Panc1 (cell line): ENCODE measurements at places on chromosomes 3 and 15.
A peak's percentile ranks its signal among the peaks of the same experiment; 100 is the strongest.

DNA sequence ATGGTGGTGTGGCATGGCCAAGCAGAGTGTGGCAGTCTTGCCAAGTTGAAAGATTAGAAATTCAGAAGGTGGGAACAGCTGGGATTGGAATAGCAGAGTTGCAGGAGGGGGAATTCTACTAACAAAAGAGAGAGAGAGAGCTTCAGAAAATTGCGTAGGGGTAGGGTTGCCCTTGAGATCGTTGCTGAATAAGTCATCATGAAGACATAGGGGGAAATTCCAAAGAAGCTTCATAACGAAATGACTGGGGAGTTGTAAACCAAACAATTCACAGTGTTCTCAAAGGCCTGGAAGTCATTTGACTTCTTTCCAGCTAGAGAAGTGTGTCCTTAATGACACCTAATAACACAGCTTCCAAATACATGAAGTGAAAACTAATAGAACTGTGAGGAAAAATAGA, 26.3 kb upstream of the TIPARP start:
- DNase-seq: no peak

GRCh38 chr3:155217591-155217990, 75.9 kb downstream of the STRIT1 start:
- DNase-seq: no peak

DNA sequence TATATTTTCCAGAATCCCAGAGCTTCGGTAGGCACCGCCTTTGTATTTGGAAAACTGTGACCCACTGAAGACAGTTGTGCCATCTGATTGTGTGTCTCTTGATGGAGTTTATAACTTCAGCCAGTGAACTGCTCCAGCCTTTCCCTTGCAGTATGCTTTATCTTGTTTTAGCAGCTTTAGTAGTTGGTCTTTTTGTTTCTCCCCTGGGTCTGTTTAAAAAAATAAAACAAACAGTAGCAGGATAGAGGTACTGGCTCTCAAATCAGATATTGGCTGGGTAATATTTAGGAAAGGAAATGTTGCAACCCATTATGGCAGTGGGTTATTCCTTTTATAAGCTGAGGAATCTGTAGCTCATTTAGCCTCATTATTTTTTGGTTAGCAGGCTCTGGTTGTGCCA, 151.5 kb upstream of the BFSP2 start:
- DNase-seq: no peak

DNA sequence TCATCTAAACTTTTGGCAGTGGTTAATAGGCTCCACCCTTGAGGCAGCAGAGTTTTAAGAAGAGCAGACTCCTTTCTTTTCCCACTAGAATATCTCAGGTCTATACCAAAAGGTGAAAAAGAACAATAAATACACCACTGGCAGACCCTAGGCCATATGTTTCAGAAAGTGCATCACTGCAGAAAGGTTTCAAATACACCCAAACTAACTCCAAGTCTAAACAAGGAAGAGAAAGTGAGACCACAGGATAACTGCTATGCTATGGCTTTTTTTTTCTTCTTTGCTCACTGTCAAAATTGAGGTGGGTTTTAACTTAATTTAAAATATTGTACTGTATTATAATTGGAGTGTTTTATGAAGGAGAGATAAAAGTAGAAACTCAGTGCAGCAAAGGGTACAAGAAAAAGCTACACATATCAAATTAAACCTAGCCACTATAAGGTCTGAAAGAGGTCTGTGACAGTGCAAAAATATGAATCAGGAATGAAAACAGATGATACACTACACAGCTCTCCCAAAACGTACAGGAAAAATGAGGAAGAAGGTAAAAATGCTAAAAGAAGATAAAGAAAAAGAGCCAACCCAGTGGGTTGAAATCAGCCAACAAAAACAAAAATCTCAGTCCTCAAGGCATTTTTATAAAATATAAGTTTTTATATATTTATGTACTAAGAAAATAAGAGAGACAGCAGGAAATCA, 8.4 kb downstream of the SNX4 start:
- DNase-seq: no peak

DNA sequence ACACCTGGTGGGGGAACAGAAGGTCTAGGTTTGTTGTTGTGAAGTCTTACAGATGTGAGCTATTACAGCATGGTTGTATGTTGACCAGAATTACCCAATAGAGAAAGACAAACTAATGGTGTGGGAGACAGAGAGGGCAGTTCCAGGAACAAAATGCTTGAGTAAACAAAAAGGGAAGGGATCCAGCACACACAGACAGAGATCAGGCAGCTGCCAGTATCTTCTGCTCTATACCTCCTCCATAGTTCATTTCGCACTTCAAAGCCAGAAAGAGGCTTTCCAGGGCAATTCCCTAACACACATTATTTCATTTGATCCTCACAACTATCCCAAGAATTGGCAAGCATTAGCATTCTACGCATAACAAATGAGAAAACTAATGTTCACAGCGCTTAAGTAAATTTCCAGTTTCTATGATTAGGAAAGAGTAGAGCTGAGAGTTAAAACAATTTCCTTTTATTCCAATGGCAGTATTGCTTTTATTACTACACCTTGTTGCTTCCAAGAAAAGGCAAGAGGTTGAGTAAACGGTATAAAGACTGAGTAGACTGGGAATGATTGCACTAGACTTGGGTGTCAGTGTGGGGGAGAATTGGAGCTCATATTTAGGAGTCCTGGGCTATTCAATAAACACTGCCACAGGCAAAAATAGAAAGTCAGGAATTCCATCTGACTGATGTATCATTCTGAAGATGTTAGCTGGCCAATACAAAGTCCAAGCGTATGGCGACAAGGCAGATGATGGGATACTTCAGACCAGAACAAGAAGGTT, 39.7 kb upstream of the ZNF280D start:
- DNase-seq: no peak

GRCh38 chr15:77620297-77620696, 12.4 kb downstream of the LINGO1 start:
- no peak for DNase-seq

- no peak for DNase-seq
Measured at GRCh38 chr3:126431103-126431534, 36.4 kb downstream of the CFAP100 start.

DNA sequence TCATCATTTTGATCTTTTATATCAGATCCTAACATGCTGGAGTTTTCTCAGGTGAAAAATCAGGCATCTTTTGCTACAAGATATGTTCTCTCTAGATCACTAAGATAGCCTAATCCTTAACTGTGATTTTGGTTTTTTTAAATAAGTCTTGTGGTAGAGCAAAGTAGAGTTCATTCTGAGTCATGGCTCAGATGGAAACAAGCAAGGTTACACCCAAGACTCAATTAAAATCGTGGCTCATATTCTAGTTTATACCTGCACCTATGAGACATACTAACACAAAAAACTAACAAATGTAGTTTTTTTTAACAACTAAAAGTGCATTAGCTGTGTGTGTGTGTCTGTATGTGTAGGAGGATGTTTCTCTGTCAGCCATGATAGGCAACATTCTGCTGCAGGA, 428.2 kb downstream of the NLGN1 start:
- DNase-seq: no peak

- DNase-seq: no peak
Measured at GRCh38 chr3:66554178-66554577, 53.4 kb upstream of the LRIG1 start.

- no peak for DNase-seq
Measured at GRCh38 chr3:98199020-98199419, 32.5 kb downstream of the OR5H15 start.

GRCh38 chr3:90221900-90222299, 1114.5 kb downstream of the EPHA3 start:
- no peak for DNase-seq

GRCh38 chr3:24137334-24137733, 192.2 kb downstream of the NR1D2 start:
- no peak for DNase-seq

- no peak for DNase-seq
Measured at GRCh38 chr15:86558252-86558651, 478.6 kb downstream of the AGBL1 start.

GRCh38 chr15:101614001-101614585, 38.1 kb downstream of the TM2D3 start:
- no peak for DNase-seq

DNA sequence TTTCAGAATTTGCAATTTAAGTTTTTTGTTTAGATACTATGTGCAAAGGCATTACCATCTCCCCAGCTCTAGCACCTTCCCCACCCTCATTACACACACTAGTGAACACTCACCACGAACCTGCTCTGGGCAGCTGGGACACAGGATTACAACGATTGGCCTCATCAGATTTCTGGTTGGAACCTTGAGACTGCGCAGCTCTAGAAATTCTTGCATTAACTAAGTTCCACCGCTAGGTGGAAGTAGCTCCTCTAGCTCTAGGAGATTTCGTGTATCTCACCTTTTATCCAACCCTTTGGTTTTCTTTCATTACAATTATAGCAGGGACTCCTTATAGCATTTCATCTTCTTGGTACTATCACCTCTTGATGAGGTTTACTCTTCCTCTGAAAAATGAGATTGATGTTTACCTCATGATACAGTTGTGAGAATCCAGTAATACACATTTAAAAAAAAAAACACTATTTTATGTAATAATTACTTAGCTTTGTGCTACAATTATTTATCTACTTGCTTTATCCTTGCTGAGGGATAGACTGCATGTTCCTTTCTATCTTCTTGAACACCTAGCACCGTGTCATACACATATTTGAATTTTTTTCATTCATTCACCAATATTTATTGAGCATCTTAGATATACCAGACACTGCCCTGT, 28.7 kb upstream of the PLOD2 start:
- peak; percentile 55 for DNase-seq

DNA sequence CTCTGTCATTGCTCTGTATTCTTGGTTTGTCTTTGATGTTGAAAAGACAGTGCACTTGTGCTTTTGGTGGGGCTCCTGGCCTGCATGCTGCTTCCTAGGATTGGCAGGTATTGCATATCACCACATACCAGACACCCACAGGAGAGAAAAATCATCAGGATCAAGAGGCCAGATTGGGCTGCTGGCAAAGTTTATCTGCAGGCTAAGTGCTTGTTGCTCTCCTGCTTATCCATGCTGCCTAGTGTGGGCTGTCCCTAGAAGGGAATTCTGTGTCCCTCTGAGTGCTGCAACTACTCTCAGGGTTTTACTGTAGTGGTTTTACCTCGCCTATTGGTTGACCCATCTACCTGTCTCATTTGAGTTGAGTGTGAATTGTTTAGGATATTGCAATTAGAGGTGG, 833 bp upstream of the SLC22A13 start:
- no peak for DNase-seq

- DNase-seq: no peak
Measured at GRCh38 chr3:196667056-196667825, 27.7 kb downstream of the NRROS start.

DNA sequence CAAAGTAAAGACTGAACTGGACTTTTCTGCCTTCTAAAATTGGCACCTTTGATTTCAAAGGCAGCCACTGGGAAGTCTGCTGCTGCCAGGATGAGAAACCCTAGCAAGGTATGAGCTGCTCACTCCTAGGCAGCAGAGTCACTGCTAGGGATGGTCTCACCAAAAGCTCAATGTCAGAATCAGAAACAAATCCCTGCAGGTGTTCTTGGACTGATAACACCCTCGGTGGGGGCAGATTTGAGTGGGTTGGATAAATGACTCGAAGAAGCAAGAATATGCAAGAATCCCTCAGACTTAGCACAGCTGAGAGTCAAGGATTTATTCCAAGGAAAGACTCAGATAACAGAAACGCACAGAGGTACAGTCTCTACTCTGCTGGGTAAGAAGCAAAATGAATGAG, 90.4 kb downstream of the PRICKLE2 start:
- no peak for DNase-seq

DNA sequence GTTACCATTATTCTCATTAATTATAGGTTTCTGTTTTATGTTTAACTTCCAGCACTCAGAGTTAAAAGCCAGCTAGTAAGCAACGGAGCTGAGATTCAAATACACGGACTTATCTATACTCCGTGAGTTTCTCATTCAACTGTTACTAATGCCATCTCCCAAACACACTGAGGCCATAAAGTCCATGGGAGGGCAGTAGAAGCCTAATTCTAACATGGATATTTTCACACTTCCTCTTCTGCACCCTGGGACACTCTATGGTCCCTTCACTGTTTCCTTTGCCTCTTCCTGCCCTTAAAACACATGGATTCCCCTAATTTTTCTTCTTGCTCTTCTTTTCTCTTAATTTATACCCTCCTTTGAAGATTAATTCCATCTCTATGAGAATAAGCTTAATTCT, 245.0 kb downstream of the KLF13 start:
- DNase-seq: no peak

- DNase-seq: no peak
Measured at GRCh38 chr15:61731099-61731498, 329.1 kb downstream of the VPS13C start.

GRCh38 chr15:60235951-60236710, 161.7 kb downstream of the ANXA2 start:
- DNase-seq: no peak

DNA sequence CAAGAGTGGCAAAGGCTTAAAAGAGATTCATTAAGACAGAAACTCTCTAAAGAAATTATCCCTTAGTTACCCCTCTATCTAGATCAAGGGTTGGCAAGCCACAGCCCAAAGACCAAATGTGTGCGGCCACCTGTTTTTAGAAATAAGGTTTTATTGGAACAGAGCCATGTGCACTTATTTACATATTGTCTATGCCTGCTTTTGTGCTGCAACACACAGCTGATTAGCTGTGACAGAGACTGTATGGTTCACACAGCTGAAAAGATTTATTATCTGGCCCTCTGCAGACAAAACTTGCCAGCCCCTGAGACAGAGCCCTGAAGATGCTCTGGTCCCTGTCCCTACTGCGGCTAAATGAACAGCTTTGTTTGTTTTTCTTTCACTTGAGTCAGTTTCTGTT, 88.1 kb downstream of the ADAMTS9 start:
- no peak for DNase-seq

DNA sequence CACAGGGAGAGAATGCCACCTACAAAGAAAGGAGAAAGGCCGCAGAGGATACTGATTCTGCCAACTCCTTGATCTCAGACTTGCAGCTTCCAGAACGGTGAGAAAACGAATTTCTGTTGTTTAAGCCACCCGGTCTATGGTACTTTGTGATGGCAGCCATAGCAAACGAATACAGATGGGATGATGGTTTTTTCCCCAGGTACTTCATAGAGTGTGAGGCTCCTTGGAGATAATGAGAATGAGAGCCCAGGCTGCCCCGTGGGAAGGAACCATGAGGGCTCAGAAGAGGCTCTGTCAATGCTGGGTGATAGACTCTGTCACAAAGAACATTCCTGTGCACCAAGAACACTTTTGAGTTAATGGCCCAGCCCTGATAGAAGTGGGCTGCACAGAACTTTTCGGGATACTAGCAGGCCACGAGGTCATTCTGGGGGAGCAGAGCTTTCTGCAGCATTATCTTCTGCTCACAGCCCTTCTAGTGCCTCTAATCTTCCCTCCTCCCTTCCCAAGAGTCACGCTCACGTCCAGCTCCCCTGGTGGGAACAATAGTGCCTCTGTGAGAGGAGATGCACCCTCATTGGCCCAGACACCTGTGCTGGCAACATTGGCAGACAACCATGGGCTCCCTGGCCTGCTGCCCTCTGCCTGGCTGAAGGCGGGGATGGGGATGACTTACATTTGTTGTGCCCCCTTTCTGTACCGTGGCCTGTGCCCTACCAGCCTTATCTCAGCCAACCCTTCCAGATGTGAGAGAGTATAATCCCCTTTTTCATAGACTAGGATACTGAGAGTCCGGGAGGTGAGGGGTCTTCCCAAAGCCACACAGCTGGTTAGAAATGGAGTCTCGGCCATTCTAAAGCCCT, 5.2 kb upstream of the RLBP1 start:
- no peak for DNase-seq

- DNase-seq: no peak
Measured at GRCh38 chr3:52094571-52095485, 38.5 kb upstream of the DUSP7 start.
